Stimulated activated CD4-positive, alpha-beta T cell treated with anti-CD3 and anti-CD28 coated beads, Interleukin-1b, Interleukin-23, amount 100 ng/mL, for 4 hours (primary cell): ENCODE measurements at places on chromosomes 3 and 15.
A peak's percentile ranks its signal among the peaks of the same experiment; 100 is the strongest.

GRCh38 chr3:162978136-162978535, 1481.5 kb downstream of the OTOL1 start:
- no peak for DNase-seq

DNA sequence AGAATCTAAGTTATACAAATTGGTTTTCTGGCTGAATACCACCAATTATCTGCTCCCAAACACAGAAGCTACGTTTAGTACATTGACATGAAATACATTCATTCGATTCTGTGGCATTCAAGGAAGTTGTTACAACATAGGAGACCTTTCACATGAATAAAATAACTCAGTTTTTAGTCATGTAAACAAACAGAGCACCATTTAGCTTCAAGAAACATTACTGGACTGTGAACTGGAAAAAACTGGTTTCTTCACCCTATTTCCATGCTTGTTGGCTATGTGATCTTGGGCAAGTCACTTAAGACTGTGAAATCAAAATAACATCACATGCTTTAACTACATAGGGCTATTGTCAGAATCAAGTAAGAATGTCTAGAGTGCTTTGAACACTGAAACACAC, 46.2 kb downstream of the NRG4 start:
- no peak for DNase-seq

- no peak for DNase-seq
These were observed 102.2 kb upstream of the LPP start for GRCh38 chr3:188051801-188052168.

DNA sequence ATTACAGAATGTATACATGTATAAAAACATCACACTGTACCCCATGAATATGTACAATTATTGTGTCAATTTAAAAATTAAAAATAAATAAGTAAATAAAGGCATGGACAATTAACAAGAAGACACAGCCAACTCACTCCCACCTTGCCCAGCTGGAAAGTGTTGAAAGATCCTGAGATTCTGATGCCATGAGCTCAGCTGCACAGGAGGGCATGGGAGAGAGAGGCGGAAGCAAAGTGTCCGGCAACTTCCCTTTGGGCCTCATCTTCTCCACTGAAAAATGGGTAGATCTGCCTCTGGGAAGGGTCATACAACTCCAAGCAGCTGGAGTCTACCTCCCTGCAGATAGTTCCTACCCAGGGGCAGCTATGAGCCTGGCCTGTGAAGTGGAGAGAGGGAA, 277.3 kb downstream of the UACA start:
- DNase-seq = no peak

GRCh38 chr3:58383904-58384303, 49.7 kb downstream of the PDHB start:
- no peak for DNase-seq

- DNase-seq = no peak
These were observed 15.1 kb downstream of the U2SURP start for GRCh38 chr3:143016321-143016972.

DNA sequence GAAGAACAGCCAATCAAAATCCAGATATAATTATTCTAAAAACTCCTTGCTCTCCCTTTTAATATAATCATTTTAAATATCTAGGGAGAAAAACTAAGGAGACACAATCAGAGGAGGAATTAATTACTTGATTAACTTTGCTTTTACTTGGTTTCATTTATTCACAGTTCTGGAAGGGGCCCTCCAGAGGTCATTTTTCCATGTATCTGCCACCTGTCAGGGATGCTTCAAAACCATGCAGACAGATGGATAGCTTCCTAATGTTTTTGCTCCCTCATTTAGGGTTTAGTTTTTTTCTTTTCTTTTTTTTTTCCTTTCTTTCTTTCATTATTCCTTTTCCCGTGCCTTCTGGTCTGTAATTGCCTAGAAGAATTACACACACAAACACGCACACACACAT, 438.1 kb upstream of the ARPP21 start:
- DNase-seq = no peak

- DNase-seq = no peak
These were observed 90.0 kb upstream of the SPATA12 start for GRCh38 chr3:56970461-56970879.

GRCh38 chr3:74571118-74571517, 43.3 kb downstream of the CNTN3 start:
- DNase-seq = no peak

GRCh38 chr3:189516039-189516438, 115.2 kb upstream of the TP63 start:
- DNase-seq = no peak

DNA sequence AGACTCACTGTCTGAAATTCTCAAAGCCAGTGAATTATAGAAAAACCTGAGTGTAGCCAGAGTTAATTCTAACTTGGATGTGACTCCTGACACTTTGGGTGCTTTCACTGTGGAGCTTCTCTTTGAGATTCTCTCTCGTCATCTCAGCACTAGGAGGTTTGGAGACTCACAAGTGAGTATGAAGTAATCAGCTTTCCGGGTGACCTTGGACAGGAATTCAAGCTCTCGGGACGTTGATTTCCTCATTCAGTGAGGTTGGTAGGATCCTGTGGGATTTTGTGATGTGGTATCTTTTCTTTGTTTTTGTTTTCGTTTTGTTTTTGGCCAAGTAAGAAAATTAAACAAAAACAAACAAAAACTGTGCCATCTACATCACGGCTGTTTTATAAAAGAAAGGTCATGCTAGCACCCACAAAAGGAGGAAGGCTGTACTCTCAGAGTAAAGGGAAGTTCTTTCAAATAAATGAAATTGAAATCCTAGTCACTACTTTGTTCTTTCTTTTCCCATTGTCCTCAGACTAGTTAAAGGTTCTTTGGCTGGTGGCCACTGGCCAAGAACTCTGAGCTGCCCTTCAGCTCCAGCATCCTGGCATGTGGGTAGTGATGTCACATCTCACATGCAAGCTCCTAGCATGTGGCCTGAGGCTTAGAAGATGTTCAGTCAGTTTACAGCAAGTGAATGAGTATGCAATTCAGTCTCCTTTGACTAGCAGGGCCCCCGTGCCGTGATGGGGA, 263.3 kb upstream of the TPM1 start:
- DNase-seq = no peak

GRCh38 chr15:29465196-29465595, 195.6 kb upstream of the NSMCE3 start:
- DNase-seq = no peak

DNA sequence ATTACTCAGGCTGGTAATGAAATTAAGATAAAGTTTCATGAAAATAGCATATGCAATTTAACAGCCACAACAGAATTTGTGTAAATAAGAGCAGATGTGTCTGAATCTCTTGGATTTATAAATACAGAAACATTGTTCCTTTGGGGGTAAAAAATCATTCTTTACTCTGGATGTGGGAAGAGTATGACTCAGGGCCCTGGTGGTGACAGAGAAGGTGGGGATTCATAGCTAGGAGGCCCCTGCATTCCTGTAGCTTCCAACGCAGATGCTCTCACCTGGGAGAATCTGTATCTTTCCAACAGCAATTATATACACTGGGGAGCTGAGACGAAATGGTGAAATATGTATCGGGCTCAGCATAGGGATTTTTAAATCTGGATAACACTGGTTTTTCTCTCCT, 167.6 kb upstream of the CADPS start:
- DNase-seq = no peak

DNA sequence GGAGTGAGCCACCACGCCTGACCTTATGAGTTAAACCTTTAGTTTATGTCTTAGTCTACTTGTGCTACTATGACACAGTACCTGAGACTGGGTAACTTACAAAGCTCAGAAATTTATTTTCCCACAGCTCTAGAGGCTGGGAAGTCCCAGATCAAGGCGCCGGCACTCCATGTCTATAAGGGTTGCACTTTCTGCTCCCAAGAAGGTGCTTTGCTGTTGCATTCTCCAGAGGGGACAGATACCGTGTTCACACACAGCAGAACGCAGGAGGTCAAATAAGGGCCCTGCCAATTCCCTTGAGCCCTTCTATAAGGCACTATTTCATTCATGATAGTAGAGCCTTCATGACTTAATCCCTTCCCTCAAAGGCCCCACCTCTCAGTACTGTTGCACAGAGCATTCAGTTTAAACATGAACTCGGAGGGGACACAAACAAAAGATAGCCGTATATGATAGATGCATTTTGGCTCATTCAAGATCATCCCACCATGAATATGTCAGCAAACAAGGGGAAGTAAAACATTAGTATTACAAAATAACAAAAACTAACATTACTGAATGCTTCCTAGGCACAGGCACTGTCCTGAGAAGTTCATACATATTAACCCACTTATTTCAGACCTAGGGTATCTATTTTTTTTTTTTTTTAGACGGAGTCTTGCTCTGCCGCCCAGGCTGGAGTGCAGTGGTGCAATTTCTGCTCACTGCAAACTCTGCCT, 26.5 kb downstream of the PLA1A start:
- no peak for DNase-seq

GRCh38 chr15:90607361-90607760, 77.6 kb downstream of the CRTC3 start:
- DNase-seq = no peak

GRCh38 chr3:12972781-12973702, 100.2 kb downstream of the IQSEC1 start:
- DNase-seq = no peak

DNA sequence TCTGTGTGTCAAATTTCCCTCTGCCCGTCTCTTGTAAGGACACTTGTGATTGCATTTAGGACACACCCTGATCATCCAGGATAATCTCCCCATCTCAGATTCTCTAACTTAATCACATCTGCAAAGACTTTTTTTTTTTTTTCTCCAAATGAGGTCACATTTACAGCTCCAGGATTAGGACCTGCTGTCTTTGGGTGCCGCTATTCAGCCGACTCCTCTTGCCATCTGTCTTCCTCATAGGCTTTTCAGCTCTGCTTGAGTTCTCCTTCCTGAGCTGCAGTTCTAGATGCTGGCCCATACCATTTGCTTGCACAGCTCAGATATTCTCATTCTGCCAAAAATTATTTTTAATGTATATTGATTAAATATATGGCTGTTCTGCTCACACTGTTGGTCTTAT, 94.3 kb upstream of the TLE3 start:
- DNase-seq = no peak

DNA sequence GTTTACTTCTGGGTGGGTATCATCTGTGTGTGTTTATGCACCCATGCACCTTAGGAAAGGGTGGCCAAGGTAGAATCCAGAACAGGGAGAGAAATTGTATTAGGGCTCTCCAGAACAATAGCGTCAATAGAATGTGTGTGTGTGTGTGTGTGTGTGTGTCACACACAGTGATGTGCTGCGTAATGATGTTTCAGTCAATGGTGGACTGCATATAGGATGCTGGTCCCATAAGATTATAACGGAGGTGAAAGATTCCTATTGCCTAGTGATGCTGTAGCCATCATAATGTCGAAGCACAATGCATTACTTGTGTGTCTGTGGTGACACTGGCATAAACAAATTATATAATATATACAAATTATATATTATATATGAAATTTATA, 69.3 kb upstream of the PRR23C start:
- DNase-seq = no peak

GRCh38 chr3:190169877-190170276, 49.2 kb upstream of the P3H2 start:
- no peak for DNase-seq

DNA sequence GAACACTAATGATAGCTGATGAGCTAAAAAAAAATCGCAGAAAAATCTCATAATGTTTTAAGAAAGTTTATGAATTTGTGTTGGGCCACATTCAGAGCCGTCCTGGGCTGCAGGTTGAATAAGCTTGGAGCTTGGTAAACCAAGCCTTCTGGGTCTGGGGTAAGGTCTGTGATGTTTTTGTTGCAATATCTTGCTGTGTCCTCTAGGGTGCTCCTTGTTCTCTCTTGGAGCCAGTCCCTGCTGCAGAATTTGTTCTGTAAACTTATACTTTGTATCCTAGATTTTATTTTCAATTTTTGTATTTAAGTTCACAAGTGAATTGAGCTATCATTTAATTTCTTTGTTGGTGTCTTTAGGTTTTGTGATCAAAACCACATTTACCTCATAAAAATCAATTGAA, 143.7 kb downstream of the NR1D2 start:
- no peak for DNase-seq

- DNase-seq = peak; percentile 2
These were observed 25.2 kb downstream of the GOLGA6D start for GRCh38 chr15:75307778-75308390.

- no peak for DNase-seq
These were observed 10.1 kb upstream of the GYG1 start for GRCh38 chr3:148981273-148981672.

DNA sequence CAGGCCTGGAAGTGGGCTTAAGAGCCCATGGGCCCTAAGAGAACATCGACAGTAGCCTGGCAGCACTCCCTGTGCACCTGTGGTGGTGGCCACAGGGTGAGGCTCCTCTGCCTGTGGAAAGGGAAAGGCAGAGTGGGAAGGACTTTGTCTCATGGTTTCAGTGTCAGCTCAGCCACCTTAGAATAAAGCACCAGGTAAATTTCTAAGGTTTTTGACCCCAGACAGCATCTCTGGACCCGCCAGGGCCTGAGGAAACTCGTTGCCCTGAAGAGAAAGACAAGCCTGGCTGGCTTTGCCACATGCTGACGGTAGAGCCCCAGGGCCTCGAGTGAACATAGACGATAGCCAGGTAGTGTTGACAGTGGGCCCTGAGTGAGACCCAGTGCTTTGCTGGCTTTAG, 22.1 kb downstream of the GOLGA6A start:
- no peak for DNase-seq

DNA sequence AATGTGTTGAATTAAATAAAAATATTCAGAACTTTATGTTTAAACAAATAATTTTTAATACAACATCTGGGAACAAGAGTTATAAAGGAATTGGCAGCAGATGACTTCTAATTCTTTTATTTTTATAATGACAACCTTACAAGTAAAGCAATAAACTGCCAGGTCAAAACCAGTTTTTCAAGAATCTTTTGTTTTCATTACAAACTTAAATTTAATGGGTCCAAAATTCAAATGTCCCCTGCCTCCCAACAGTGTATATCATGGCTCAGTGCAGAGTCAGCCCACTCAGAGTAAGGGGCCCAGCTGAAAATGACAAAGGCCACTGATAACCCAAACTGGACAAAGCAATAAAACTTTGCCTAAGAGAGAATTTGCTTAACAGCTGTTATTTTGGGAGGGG, 81.5 kb downstream of the STRIT1 start:
- DNase-seq = no peak

DNA sequence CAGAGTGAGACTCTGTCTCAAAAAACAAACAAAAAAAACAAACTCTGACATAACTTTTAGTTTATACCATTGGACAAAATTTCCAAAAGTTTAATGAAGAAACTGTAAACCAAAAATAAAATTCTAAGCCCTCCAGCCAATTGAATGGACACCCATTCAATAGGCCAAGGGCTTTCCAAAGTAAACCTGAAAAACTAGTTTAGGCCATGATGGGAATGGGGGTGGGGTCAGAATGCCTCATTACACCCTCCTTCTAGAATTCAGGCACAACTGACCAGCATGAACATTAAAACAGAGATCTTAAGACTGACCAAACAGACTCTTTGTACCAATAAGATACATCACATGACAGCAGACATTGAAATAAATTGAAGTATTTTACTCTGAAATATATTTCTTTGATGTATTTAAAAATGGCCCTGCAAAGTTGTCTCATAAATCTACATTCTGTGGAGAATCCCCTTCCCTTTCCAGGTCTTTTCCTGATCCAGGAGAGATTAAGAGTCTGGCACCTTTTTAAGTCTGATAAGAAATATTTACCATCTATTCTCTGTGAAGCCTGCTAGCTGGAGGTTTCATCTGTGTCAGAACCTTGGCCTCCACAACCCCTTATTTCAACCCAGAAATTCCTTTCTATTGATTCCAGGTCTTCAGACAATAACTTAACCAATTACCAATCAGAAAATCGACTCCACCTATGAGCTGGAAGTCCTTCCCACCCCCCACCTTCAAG, 15.7 kb downstream of the THOC7 start:
- DNase-seq = no peak

- no peak for DNase-seq
These were observed 1072.0 kb downstream of the NSUN3 start for GRCh38 chr3:95134693-95135413.
